ENCODE measurements at places on chromosomes 5 and 9. TPM values are rescaled to one million over a fixed set of nuclear protein-coding genes. Genes with fewer than 3 reads are reported as not detected.

GRCh38 chr5:1509346-1510085 lies 14.2 kb downstream of the LPCAT1 start:
- peak; percentile 13 for DNase-seq

- DNase-seq, result peak; percentile 60
Measured at GRCh38 chr5:168047043-168047668, 244.3 kb upstream of the WWC1 start.

DNA sequence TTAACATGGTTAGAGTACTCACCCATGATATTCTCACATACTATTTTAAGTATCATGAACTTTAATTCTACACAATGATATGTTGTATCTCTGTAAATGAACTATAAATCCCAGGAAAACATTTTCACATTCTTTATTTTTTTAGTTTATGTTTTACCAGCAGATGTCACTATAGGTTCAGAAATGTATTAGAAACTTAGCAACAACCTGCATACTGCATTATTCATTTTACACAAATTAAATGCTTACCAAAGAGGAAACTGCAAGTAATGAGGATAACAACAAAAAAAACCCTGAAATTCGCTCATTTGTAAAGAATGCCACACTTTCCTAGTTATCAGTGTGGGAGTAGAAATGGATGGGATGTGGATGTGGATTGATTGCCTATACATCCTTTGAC lies 217.5 kb upstream of the OTULINL start:
- no peak for DNase-seq

DNA sequence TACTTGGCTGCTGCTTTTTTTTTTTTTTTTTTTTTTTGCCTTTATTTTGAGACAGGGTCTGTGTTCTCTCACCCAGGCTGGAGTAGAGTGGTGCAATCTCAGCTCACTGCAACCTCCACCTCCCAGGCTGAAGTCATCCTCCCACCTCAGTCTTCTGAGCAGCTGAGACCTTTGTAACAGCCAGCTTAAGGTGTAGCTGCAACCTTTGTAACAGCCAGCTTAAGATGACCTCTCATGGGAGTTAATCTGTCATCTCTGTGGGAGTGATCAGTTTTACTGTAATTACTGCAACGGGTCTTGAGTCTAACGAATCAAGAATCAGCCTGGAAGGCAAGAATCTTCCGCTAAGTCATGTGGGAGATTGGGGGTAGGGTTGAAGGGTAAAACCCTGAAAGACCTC lies 31.6 kb upstream of the SNX2 start:
- no peak for DNase-seq

DNA sequence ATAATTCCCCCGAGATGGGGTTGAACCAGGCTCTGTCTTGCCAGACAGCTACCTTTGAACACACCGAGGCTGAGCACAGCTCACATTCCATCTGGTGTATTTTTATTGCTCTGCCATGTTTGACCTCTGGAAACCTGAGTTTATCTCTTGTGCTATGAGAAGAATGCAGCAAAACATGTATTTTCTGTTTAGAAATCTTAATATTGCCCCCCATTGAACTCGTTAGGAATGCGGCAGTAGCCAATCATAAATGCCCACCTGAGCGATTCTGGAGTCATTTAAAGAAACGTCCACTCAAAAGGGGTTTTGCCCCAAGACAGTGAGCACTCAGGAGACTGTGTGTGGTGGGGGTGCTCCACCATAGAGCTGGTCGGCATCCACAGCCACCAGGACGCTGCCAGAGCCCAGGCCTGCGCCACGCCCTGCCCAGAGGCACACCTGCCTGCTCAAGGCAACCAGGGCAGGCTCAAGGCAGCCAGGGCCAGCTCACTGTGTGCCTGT lies 26.9 kb downstream of the FGD3 start:
- no peak for DNase-seq

DNA sequence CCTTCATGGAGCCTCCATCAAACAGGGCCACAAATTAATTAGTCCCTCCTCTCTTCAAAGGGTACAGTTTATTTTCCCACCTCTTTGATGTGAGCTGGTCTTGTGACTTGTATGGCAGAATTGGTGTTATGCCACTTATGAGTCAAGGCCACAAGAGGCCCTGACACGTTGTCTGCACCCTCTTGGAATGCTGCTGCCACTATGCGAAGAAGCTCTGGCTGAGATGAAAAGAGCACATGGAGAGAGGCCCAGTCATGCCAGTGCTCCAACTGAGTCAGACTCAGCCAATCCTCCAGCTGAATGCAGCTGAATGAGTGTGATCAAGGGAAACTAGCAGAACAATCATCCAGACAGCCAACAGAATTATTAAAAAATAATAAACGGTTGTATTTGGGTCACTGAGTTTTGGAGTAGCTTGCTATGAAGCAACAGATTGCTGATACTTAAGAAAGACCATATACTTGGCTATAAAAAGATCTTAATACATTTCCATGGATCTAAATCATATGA lies 128.3 kb downstream of the MARCHF11 start:
- no peak for DNase-seq

GRCh38 chr9:5500441-5501235 lies 9.7 kb upstream of the PDCD1LG2 start:
- DNase-seq, result no peak

DNA sequence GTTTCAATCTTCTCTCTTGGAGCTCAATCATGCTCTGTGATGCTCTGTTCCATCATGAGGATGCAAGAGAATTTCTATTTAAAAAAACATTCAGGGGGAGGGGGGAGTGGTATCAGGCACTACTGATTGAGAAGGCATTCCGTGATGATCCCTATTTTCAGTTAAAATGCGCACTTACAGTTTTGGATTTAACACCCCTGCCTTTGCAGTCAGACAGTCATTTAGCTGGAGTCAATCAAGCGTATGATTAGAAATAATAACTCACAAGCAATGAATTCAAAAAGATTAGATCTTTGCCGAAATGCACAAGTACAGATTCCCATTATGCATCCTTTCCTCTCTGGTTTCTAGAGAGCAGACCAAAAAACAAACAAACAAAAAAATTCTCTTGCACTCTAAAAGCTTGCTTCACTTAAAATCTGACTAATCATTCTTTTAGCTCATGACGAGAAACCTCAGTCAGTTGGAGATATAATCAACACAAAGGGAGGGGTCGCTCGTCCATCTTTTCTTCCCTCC lies 55.4 kb downstream of the EFNA5 start:
- no peak for DNase-seq

- DNase-seq, result no peak
Measured at GRCh38 chr5:180104168-180104530, 32.6 kb upstream of the RNF130 start.

GRCh38 chr9:96022445-96023051 lies 147.1 kb downstream of the ERCC6L2 start:
- DNase-seq, result peak; percentile 64

DNA sequence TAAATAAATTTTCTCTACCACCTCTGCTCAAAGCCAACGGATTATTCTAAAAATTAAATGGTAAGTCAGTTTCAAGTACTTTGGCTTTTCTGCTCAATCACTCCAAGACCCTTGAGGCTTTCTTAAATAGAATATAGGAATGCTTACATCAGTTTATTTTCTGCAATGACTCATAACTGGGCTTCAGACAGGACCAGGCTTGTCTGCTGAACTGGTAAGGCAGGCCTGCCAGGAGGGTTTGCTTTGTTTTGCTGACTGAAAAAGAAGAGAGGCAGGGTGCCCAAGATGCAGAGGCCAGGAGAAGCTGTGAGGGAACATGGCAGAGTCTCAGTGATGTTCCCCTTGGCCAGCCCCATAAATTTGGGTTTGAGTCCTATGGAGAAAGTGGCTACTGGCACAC lies 60.3 kb upstream of the EPB41L4A start:
- no peak for DNase-seq

GRCh38 chr9:18073002-18073401 lies 401.0 kb upstream of the ADAMTSL1 start:
- no peak for DNase-seq

- DNase-seq, result peak; percentile 95
Measured at GRCh38 chr9:93159601-93160471, 24.1 kb upstream of the WNK2 start.

- DNase-seq, result no peak
Measured at GRCh38 chr9:38018241-38018957, 50.6 kb downstream of the SHB start.

DNA sequence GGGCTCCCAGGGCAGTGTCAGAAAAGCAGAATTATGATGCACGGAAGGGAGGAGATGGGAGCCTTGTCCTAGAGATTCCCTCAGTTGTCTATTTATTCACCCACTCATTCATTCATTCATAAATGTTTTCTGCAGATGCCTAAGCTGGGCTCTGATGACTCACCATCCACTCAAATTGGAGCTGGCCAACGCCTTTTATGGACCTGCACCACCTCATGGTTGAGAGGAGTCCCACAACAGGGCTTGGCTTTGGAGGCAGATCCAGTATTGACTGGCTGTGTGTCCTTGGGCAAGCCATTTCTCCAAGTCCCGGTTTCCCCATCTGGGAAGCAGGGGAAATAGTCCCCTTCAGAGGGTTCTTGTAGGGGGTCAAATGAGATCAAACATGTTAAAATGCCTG lies 227.8 kb downstream of the MELK start:
- no peak for DNase-seq

- no peak for DNase-seq
Measured at GRCh38 chr9:109453210-109453842, 44.8 kb downstream of the PTPN3 start.

GRCh38 chr5:159218595-159219023 lies 9.3 kb upstream of the RNF145 start:
- no peak for DNase-seq

DNA sequence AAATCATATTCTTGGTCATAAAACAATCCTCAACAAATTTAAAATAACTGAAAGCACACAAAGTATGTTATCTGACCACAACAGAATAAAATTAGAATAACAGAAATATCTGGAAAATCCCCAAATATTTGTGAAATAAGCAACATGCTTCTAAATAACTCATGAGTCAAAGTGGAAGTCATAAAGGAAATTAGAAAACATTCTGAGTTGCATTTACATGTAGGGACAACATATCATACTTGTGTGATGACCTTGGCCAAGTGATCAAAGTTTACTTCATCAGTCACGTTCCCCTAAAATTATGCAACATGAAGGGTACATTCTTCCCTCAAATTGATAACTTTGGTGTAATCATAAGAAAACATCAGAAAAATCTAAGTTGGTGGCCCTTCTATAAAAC lies 64.7 kb downstream of the CSF2 start:
- no peak for DNase-seq

EQTN gene
- not detected for total RNA-seq

GLIPR2 gene
- 84.4 TPM for total RNA-seq

ANKRD31 gene
- total RNA-seq, result 0.42 TPM

FBP1 gene
- total RNA-seq, result not detected

FAXDC2 gene
- total RNA-seq, result 0.66 TPM

ETF1 gene
- total RNA-seq, result 70.4 TPM

NSUN2 gene
- 60.3 TPM for total RNA-seq

RFX3 gene
- 61.6 TPM for total RNA-seq

MED27 gene
- 45.0 TPM for total RNA-seq

Data from glutamatergic neuron (in vitro differentiated cells).